ENCODE measurements at places on chromosomes 6 and 20.

- DNase-seq, result no peak
Measured at GRCh38 chr20:36547186-36548005, 6.1 kb downstream of the MYL9 start.

DNA sequence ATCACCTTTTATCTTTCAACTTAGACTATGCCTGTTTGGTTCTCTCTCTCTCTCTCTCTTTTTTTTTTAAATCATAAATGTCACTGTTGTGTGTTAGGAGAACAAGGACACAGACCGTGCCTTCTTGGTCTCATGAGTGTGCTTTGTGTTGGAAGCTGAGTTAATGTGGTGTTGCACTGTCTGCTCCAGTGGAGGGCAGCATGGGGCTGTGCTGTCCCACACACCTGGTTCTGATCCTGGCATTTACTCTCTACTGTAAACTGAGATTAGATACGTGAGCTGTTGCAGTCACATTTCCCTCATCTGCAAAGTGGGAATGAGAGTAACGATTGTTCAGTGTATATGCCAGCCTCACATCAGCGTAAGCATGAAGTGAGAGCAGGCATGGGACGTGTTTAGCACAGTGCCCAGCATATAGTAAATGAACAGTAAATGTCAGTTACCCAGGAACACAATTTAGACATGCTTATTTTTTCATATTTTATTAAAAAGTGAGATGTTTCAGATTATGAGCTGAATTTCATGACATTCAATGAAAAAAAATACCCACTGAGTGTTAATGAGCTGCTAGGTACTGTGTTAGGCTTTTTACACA is 161.1 kb downstream of the FARS2 start:
- DNase-seq, result no peak

DNA sequence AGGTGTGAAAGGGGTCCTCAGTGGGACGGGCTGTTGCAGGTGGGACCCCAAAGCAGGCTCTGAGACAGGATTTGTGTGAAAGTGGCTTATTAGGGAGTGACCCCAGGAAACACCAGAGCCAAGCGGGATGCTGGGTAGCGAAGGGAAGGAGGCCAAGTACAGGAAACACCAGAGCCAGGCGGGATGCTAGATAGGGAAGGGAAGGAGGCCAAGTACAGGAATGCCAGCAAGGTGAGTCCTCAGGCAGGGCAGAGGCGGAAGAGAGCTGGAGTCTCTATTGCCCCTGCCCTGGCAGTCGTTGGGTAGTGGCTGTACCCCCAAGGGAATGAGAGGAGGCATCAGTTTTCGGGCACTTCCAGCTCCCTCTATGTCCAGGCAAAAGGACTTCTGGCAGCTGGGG is 30.5 kb upstream of the TGM2 start:
- no peak for DNase-seq

DNA sequence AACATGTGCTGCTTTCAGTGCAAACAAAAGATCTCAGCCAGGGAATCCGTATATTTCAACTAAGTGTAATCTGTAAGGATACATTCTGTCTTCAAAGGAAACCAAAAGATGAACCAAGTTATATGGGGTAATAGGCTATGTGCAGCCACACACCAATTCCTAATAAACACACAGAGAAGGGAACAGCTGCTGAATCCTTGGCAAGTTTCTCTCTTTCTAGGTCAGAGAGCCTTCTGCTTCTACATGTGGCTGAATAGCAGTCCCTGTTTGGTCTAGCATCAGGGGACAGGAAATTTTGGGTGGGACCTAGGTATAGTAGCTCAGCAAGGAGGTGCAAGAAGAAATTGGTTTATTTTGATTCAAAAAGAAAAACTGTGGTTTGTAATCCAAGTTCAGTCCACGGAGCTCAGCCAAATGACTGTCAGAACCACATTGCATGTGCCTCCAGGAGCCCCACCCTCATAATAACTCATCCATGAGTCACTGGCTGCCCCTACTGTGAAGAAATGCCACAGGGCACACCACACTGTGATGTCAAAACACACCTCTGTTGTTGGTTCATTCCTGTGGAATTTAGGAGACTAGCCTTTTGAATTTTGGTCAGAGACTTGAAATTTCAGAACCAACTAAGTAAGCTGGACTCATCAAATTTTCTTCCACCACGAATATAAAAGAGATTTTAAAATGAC is 21.1 kb downstream of the SPTLC3 start:
- DNase-seq, result no peak

DNA sequence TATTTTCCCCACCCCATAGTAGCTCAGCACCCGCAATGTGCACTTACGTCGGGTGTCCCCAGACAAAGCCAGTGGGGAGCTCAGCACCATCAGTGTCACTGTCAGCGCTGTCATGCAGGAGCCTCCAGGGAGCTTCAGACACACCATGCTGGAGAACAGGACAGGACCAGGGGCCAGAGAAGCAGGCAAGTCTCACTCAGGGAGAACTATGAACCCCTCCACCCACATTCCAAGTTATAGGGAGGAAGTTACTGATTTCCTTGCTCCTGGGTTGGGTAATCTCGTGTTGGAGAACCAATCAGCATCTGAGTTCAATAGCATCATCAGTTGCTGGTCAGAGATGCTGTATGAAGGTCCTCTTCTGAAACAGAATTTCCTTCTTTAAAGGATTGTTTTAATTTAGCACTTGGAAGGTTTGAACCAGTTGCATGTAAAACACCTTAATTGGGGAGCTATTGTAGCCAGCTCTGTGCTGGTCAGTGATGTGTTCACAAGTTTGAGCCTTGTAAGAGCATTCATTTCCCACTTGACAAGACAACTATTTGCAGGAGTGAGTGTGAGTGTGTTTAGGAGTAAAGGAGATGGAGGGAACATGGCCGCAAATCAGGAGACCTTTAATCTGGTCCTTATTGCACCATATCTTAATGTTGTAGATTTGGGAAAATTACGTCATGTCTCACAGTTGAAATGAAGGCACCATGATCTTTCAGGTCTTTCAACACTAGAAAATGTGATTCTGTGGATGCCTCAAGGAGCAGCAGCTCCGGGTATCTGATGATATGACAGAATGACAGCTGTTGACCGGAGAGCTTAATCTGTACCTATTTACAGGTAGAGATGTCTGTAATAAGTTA is at the start of gene HLA-DRB1:
TSS of gene HLA-DRB1 (minus strand) at position 253 of the 854 bp plus-strand sequence. CDS start at position 147, 106 bp downstream.
- DNase-seq, result no peak

DNA sequence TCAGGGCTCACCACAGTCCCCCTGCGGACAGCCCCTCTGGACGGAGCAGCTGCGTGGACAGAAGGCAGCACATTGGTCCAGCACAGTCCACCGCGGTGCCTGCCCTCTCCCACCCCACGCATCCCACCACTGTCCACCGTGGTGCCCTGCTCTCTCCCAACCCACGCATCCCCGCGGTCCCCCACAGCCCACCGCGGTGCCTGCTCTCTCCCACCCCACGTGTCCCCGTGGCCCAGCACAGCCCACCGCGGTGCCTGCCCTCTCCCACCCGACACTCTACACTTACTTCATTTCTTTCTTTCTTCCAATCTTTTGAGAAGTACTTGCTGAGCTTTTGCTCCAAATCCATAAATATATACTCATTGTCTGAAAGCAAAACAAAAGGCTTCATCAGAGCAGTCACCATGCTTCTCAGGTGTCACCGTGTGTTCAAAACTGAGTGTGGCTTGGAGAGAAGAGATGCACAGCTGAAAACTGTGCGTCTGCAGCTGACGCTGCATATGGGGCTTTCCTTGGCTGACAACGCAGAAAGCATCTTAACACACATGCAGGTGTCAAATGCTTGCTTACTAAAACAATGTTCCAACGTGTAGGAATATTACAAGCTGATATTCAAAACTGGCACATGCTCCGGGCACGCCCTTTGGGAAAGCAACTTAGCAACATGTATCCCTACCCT is 11.8 kb downstream of the FRMD1 start:
- no peak for DNase-seq

- no peak for DNase-seq
Measured at GRCh38 chr20:57791966-57792365, 82.2 kb upstream of the PMEPA1 start.

Data from NCI-H2107 (cell line).